H9 (cell line): ENCODE measurements at places on chromosomes 7 and 10.

- DNase-seq = no peak
These were observed 2.4 kb upstream of the HMX2 start for GRCh38 chr10:123145542-123146012.

DNA sequence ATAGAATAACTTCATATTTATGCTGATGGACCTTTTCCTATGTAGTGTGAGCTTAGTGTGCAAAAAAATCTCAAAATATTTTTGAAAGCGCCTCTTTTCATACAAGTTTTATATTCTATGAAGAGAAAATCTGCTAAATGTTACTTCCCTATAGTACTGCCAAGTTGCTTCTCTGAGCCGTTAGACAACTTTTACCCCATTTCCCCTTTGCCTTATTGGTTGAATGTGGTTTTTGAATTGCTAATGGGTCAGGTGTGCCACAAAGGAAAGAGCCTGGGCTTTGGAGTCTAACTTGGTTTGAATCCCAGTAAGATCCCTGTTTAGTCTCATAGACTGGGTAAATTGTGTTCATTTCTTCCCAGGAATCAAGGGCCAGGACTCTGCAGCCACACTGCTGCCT, 261.5 kb downstream of the SNX10 start:
- no peak for DNase-seq

DNA sequence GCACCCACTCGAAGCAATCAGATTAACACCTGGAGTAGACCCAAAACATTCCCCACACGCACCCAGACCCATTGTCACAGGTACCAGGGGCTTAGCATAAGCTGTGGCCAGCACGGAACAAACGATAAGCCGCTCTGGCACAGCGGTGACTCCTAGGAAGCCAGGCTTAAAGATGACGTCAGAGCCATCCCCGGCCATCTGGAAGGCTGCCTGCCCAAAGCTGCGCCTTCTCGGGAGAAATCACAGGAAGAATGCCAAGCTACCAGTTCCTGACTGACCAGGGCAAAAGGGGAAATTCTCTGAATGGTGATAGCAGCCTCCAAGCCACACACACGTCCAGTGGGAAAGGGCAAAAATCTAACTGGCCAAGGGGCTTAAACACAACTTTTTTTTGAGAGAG, 13.0 kb upstream of the WIPI2 start:
- DNase-seq = no peak

DNA sequence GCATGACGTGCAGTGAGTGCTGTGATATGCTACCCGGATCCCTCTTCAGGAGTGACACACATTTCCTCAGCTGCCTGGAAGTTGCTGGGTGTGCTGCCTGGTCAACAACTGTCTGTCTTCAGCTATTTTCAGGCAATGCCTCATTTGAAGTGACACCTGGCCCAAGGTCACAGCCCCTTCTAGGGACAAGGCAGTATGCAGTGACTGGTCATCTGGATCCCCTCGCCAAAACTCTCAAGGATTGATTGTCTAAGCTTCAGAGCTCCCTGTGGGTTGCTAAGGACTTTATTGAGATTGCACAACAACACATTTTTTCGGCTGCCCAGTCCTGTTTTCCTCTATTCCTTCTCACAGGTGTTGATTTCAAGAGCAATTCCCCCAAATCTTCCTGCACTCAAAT, 108.8 kb downstream of the GNAI1 start:
- no peak for DNase-seq

DNA sequence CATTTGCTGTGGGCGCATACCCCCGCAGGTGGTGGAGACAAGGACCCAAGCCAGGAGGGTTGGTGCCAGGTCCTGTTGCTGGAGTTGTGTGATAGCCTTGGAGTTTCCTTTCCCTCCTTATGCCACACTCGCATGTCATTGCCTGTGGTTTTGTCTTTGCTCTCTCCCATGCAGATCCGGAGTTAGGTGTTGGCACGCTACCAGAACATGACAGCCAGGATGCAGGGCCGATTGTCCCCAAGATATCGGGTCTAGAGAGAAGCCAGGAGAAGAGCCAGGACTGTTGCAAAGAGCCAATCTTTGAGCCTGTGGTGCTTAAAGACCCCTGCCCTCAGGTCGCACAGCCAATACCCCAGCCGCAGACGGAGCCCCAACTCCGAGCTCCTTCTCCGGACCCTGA, 369.2 kb upstream of the GALNT17 start:
- DNase-seq = no peak
